Stimulated activated CD8-positive, alpha-beta memory T cell treated with anti-CD3 and anti-CD28 coated beads, Interleukin-7, amount 100 ng/mL, for 24 hours (primary cell): ENCODE measurements at places on chromosomes 11 and 22.

DNA sequence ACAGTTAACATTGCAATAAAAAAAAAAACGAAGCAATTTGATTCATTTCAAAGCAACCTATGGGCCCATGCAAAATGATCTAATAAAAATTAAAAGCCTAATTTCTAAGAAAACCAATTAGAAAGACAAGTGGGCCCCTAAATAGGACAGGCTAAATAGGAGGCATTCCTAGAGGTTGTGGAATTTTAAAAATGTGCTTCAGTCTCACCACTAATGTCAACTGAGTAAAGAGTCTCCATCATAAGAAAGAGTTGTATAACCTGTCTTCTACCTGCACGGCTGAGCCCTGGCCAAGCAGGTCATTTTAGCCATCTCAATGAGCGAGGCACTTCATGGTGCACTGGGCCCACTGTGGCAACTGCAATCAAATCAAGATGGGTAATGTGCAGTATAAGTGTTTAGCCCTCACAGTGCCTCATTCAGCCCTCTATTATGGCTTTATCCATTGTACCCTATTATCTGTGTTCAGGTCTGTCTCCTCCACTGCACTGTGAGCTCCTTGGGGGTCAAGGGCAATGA is 76.4 kb downstream of the PRSS23 start:
- no peak for DNase-seq

DNA sequence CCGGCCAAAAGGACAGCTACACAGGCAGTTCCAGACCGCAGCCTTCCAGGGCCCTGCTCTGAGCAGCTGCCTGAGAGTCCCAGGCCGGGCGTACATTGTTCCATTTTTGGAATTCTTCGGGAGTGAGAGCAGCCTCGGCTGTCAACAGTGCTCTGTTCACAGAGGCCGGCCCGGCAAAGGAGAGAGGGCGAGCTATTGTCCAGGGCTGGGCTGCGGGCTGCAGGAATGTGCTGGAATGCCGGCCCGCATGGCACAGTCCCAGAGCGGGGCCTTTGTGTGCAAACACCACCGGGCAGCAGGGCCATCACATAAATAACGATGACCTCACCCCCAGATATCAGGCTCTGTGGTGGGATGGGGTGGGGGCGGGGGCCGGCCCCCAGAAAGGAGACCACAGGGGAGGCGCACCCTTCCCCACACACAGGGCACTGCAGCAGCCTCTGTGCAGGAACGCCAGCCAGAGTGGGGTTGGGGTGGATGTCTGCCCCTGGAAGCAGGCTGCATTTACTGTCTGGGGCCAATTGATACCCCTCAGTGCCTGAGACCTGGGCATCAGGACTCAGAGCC is 15.8 kb downstream of the LINC01488 start:
- DNase-seq: no peak

GRCh38 chr11:13149991-13150390 is 127.6 kb upstream of the BMAL1 start:
- no peak for DNase-seq

- DNase-seq: no peak
These were observed 7.1 kb downstream of the TBX1 start for GRCh38 chr22:19767427-19768341.

GRCh38 chr22:37054056-37054395 is 2.5 kb downstream of the KCTD17 start:
- no peak for DNase-seq

DNA sequence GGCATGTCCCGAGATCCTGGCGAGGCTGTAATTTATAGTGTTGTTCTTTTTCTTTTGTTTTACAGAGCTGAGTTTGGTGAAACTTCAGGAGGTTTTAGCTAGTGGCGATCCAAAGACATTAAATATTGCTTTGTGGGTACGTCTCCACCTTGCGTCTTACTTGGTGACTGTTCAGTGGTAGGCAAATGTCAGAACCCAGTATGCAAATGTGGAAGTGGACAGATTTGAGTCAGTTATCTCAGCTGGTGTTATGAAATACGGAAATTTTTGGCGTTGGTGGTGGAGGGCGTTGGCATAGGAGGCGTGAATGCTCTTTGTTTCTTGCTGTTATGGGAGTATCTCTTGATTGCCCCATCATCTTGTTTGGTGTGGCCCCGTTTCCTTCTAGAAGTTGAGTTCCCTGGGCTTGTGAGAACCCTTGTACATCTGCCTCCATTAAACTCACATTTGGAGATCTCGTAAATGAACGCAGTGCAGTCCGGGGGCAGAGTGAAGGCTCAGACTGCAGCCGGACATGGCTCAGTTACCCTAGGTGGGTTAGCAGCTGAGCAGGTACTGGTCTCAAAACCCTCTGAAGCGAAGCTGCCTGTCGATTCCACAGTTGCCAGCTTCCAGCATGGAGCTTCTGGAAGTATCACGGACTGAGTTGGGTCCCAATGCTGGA is 39.9 kb downstream of the PTPRJ start:
- DNase-seq: no peak

GRCh38 chr11:80815752-80816453 is 1375.1 kb upstream of the TENM4 start:
- no peak for DNase-seq

- no peak for DNase-seq
These were observed 829.7 kb upstream of the FAT3 start for GRCh38 chr11:91394727-91395414.

GRCh38 chr11:68442433-68442832 is 18.1 kb upstream of the PPP6R3 start:
- no peak for DNase-seq
